Stimulated activated CD8-positive, alpha-beta memory T cell treated with anti-CD3 and anti-CD28 coated beads, Interleukin-7, amount 100 ng/mL, for 1 hour (primary cell): ENCODE measurements at places on chromosomes 16 and 17.

DNA sequence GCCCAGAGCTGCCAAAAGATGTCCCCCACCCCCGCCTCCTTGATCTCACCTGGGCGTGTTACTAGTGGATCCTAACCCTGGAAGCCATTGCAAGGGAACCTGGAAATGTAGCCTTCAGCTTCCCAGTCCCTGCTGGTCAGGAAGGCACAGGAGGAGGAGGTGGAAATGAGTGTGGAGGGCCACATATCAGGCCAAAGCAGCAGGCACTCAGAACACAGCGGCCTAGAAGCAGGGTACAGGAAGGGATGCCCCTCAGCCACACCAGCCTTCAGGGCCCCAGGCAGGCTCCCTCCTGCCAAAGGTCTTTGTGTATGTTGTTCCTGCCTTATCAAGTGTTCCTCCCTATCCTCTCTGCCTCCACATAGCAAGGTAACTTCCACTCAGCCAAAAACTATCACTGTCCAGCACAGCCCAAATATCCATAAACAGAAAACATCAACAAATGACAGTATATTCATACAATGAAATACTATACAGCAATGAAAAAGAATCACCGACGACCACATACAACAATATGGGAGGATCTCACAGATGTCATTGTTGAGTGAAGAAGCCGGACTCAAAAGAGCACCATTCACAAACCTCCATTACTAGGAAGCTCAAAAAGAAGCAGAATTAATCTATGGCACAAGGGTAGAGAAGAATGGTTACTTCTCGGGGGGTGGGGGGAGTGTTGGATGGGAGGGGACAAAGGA lies 28.2 kb upstream of the TNFRSF13B start:
- no peak for DNase-seq

GRCh38 chr16:89350701-89351380 lies 133.3 kb downstream of the ZNF778 start:
- no peak for DNase-seq

DNA sequence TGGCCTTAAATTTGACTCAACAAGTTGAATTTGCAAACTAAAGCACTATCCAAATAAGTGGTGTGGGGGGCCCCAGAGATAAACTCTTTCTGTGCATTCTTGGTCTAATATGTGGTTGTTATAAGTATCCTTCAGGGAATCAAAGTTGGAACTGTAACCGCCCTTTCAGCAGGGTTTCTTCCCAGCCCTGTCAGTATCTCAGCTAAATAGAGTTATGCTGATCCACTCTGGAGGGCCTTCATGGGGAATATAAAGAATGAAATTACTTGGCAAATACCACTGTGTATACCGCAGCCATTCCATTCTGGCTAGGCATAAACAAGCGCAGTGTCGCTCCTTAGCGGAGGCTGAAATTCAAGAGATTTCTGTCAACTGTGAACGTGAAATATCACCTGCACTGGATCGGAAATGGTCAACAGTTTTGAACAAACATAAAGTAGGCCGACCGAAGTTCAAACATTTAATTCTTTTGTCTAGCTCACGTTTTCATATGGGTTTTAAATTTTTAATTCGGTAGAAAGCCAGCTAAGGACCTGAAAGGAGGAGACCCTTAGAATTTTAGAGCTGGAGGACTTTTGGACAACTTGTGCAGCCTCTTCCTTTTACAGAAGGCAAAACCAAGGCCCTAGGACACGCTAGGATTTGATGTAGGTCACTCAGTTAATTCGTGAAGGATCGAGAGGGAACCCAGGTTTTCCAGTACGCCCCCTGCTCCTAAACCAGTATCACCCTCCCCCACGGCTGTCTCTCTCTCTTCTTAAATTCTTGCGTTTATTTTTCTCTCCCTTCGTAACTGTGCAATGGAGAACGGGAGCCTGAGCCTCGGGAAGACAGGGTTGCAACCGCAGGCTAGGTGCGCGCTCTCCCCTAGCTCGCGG lies 74.7 kb downstream of the CHD9 start:
- no peak for DNase-seq

- DNase-seq = no peak
Measured at GRCh38 chr17:33572615-33573014, 279.5 kb upstream of the ASIC2 start.

DNA sequence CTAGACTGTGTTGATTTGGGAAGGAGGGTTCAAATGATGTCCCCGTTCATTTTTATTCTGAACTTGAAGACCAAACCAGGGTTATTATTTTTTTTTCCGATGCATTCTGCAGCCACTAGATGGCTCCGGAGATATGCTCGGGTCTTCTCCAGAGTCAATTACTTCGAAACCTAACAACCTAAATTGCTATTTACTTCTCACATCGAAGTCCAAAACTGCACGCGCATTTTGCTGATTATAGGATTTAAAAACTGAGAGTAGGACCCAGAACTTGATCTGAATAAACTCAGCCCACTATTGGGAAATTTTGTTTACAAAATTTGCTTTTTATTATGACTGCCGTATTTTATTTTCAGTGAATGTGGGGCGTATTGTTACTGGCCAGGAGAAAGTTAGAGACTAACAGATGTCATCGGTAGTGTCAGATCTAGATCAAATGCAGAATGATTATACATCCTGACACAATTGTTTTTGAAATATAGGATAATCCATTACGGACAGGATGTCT lies 263.8 kb downstream of the HS3ST3A1 start:
- no peak for DNase-seq

GRCh38 chr16:67490335-67491096 lies 7.2 kb upstream of the AGRP start:
- DNase-seq = no peak

GRCh38 chr16:83306961-83307593 lies 500.7 kb upstream of the HSBP1 start:
- no peak for DNase-seq

- no peak for DNase-seq
Measured at GRCh38 chr17:28615260-28615940, 1.4 kb upstream of the RSKR start.

- peak; percentile 98 for DNase-seq
Measured at GRCh38 chr16:28950648-28951409, at the start of gene NFATC2IP. Gene NFATC2IP, plus strand, starts transcription at chr16:28950937. Its CDS starts 75 bp downstream, at chr16:28951012.

- DNase-seq = no peak
Measured at GRCh38 chr17:42436391-42436790, 13.3 kb upstream of the CAVIN1 start.

GRCh38 chr17:32487473-32488176 lies 832 bp downstream of the CDK5R1 start:
- no peak for DNase-seq

DNA sequence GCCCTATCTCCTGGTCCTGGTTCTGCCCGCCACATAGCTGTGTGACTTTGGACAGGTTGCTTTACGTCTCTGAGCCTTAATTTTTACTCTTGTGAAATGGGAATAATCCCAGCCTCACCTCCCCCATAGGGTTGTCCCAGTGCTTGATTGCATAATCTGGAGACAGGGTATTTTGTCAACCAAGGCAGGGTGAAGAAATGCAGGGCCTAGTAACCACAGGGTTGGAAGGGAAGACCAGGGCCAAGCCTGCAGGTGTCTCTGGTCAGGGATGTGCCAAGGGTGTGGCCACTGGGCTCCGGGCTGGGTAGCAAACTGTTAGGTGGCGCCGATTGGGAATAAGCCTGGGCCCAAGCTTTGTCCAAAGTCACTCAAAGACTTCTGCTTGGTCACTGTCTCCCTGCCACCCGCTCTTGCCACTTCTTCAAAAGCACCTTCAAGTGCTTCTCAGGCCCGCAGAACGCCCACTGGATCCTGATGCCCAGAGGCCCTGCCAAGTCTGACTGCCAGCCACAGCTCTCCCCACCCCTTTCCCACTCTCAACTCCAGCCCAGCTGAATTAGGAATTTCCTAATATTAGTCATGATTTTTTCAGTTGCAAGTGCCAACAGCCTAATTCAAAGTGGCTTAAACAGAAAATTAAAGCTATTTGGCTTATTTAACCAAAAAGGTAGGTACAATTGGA lies 20.6 kb upstream of the COL1A1 start:
- DNase-seq = no peak

GRCh38 chr17:79145548-79145947 lies 70.9 kb downstream of the ENGASE start:
- no peak for DNase-seq

- DNase-seq = no peak
Measured at GRCh38 chr17:70084476-70084875, 9.5 kb downstream of the KCNJ16 start.

DNA sequence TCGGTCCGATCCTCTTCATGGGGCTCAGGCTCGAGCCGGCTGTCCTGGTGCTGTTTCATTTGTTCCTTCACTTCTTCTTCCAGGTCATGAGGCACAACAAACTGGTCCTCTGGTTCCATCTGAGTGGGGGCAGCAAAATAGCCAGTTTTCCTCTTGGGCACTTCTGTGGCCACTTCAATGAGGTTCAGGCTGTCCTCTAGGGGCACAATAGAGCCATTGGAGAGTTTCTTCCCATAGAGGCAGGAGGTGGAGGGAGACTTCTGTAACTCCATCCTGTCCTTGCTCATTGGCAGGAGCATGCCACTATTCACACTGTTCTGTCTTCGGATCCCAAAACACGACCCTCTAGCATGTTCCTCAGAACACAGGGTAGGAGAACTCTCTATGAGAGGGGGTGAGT lies 22.9 kb downstream of the MARVELD3 start:
- DNase-seq = no peak

DNA sequence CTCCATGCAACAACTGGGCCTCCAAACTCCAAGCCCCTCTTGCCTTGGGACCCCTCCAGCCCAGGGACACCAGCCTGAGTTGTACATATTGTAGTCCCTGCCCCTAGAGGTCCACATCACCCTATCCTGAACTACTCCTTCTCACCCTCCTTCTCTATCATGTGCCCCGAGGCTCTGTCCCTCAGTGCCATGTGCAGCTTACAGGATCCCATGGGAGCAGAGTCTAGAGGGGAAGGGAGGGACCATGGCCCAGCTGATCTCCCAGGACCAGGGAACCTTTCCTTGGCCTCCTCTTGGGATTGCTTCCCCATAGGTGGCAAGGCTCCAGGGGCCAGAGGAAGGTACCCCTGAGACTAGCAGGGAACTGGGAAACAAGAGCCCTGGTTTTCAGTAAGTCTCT lies 35.3 kb downstream of the TMEM132E start:
- no peak for DNase-seq

- no peak for DNase-seq
Measured at GRCh38 chr17:63332286-63332685, 113.8 kb downstream of the CYB561 start.

DNA sequence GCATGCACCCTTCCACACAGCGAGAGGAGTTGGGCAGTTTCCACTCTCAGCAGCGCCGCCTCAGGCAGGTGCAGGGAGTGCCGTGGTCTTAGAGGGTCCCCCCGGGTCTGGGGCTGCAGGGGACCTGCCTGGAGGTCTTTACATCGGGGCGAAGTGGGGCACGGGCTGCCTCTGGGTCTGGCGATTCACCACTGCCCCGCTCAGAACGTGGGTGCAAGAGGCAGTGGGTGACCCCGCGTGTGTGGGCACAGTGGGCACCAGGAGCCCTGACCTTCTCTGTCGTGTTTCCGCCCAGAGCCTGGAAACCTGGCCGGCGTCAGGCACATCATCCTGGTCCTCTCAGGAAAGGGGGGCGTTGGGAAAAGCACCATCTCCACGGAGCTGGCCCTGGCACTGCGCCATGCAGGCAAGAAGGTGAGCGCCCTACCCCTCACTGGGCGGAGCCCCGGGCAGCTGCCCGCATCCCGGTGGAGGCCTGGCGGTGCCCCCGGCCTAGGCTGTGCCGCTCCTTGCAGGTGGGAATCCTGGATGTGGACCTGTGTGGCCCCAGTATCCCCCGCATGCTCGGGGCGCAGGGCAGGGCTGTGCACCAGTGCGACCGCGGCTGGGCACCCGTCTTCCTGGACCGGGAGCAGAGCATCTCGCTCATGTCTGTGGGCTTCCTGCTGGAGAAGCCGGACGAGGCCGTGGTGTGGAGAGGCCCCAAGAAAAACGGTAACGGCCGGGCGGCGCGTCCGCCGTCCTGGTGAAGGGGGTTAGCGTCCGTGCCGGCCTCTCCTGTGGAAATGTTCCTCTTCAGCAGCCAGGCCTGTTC lies 3.7 kb downstream of the NUBP2 start:
- DNase-seq = no peak

DNA sequence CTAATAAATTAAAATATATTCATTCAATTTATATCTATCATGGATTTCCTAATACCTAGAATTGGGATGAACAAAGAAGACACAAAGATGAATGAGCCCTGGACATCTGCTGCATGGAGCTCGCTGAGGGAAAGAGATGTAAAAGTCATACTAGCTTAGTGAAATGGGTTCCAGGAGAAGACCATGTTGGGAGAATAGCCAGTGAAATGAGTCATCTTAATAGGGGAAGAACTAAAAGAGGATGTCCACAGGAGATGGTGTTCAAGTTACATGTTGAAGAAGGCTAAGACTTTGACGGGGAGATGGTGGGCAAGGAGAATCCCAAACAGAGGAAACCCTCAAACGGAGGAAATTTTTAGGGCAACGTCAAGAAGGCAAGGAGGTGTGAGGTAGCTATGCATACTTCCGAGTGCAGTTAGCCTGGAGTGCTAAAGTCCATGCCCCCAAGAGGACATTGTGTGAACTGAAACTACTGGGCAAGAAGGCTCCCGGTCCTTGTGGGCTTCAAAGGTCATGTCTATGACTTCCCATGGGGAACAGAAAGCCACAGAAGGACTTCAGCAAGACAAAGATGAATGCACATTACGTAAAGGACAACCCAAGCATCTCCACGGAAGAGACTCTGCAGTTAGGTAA lies 220.5 kb upstream of the CDH11 start:
- no peak for DNase-seq

- DNase-seq = no peak
Measured at GRCh38 chr17:48527547-48527932, 3.3 kb downstream of the HOXB1 start.

- DNase-seq = peak; percentile 21
Measured at GRCh38 chr16:85245307-85246172, 133.3 kb upstream of the CIBAR2 start.

DNA sequence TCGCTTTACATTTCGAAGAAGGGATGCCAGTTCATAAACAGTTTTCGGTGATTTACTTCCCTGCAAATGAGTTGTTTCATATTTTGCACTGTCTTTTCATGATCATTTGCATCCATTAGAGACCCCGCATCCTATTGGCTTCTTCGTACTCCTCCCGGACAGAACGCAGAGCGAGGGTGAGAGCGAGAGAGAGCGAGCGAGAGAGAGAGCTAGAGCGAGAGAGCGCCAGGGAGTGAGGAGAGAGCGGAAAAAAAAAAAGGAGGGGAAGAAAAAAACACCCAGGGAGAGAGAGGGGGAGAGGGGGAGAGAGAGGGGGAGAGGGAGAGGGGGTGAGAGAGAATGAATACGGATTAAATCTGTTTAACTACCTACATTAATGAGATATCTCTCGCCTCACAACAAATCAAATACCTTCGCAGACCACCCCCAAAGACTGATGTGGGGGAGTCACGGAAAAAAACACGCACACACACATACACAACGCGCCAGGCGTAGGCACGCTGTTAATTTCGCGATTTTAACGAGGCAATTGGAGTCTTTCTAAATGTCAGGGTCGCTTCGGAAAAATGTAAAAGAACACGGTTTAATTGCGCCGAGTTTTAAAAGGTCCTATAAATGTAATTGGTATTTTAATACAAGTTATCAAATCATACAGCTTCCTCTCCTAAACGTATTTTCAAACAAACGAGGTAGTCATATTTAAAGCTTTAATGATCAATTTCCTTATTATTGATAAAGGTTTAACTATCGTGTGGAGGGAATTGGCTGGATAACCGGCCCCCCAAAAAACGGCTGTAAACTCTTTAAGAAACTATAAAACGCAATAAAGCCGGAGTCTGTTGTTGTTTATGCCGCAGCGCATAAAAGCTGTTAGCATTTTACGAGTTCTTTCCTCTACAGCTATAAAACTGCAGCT lies at the start of gene HOXB8:
TSS of gene HOXB8 (minus strand) at position 246 of the 916 bp plus-strand sequence. CDS start 588 bp downstream, outside the sequence.
- no peak for DNase-seq
